ENCODE measurements at places on chromosomes 16 and 17.

- DNase-seq, result no peak
Measured at GRCh38 chr17:41655611-41656111, 31.3 kb upstream of the KRT17 start.

GRCh38 chr17:61833536-61834193 is 29.7 kb downstream of the BRIP1 start:
- DNase-seq, result no peak

GRCh38 chr17:51992864-51993416 is 165.6 kb downstream of the CA10 start:
- no peak for DNase-seq

- no peak for DNase-seq
Measured at GRCh38 chr17:11736613-11737312, 138.5 kb downstream of the DNAH9 start.

DNA sequence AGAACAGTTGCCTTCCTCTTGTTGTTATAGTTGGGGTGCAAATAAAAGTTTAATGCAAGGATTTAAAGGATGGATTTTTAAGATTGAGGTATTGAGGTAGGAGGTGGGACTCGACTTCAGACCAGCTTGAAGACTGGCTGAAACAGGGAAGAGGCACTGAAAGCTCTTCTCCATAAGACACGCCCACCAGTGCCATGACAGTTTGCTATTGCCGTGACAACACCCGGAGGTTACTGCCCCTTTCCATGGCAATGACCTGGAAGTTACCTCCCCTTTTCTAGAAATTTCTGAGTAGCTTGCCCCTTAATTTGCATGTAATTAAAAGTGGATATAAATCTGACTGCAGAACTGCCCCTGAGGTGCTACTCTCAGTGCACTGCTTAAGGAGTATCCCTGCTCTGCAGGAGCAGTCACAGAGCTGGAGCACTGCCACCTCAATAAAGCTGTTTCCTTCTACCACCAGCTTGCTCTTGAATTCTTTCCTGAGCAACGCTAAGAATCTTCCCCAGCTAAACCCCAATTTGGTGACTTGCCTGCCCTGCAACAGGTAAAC is 122.6 kb downstream of the SHISA6 start:
- no peak for DNase-seq

DNA sequence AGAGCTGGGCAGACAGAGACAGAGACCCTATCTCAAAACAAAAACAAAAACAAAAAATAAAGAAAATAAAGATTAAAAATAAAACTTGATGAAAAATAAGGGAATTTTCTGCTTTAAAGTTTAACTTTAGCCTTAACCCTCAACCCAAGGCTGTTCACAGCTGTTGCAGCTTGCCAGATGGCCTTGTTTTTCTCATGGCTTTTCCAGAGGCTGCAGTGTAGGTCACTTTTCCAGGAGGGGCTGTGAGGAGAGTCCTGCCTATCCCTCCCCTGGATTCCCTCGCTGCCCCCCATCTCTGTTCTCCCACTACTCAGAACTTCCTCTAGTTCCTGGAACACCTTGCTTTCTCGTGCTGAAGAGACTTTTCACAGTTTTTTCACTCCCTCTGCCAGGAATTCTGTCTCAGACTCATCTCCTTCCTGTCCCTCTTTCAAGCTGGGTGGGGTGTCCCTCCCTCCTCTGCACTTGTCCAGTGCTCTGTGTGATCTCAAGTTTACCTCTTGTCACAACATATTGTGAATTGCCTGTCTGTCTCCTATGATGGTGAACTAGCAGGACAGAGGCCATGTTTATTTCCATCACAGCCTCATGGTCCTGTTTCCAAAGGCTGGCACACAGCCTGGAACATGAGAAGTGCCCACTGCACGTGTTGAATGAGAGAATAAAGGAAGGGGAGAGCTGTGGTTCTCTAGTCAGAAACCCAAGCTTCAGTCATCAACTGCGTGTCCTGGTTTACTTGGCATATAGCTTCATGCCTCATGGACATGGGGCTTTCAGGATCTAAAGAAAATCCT is 69.9 kb upstream of the MSI2 start:
- DNase-seq, result no peak
